Stromal cell of bone marrow (primary cell): ENCODE measurements at places on chromosomes 4 and X.

DNA sequence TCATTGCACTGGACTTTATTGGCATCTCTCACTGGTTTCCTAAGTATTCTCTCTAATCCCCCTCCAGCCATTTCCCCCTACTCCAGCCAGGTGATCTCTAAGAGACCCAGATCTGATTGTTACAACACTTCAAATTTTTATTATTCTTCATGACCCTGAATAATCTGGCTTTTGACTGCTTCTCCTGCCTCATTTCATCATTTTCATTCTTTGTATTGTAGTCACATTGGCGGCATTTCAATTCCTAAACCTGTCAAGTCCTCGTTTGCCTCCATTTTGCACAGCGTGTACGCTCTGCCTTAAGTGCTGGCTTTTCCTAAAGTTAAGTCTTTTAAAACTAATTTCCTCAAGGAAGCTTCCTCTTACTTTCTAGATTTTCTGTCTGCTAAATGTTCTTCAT is 31.6 kb downstream of the UBE2K start:
- no peak for DNase-seq

DNA sequence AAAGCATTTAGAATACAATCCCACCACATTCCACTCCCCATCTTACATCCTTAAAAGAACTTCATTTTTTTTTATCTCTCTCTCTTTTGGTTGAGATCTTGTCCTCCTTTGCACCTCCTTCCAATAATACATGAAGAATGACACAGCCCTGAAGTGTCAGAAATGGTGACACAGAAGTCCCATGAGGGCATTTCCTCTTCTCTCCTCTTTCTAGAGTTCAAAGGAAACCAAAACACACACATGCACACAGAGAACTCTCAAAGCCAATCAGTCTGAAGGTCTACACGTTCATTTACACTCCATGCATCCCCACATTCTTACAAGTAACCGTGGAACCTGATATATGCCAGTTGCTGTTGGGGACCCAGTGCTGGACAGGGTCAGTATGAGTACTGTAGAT is 450.7 kb downstream of the HNRNPD start:
- no peak for DNase-seq

DNA sequence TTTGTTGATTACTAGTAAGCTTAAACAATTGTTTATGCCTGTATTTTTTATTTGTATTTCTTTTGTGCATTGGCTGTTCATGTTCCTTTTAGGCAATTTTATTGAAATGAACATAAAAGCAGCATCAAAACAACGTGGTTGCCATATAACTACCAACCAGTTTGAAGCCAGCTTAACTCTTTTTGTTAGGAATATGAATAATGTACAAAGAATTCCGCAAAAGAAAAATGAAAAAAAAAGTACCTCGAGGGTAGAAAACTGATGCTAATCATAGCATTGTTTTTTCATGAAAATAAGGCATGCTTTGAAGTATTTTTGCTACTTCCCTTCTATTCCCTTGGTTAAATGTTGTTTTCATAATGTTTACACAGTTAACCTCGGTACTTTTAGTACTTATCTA is 1024.0 kb upstream of the SLIT2 start:
- no peak for DNase-seq

DNA sequence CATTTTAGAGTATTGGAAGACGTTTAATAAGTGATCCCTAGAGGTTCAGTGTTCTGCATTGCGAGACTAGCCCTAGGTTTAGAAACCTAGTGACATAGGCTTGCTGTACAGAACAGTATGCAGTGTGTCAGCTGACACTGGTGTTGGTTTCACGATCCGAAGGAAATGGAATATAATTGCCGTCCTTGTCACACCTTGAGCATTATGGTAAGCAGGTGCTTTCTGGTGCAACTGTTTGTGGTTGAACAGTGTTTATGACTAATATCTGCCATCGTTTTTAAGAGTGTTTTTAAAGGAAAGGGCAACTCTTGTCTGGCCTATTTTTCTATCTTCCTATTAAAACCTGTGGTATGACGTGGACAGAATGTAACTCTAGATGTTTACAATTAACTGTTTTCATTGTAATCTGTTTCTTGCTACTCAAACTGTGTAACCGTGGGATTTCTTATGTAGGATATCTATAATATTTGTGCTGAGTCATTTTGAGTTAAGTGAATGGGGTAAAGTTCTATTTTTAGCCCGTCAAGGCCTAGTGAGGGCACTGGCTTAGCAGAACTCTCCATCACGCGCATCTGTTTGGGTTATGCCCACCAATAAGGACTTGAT is 53.8 kb upstream of the TBC1D14 start:
- DNase-seq = no peak

- DNase-seq = peak; percentile 39
These were observed 130.3 kb downstream of the ADGRA3 start for GRCh38 chr4:22385611-22386011.

GRCh38 chr4:159757499-159757898 is 654.6 kb downstream of the RAPGEF2 start:
- no peak for DNase-seq

- no peak for DNase-seq
These were observed 16.4 kb upstream of the ACE2 start for GRCh38 chrX:15617111-15617510.

DNA sequence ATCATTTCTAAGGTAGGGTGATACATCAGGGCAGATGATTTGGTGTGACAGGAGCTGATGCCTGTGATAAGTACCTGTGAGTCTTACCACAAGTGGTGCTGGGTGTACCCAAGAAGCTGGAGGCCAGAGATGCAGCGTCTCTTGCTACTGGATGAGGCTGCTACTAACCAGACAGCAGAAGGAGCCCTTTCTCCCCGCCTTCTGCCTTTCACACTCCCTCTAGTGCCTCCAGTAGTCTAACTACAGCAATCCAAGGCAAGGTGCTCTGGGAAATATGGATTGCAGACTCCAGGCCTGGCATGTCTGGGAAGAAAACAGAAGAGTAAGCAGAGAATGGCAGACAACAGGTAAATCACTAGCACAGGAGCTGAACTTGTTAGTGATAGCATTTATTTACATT is 470.8 kb downstream of the NKX6-1 start:
- DNase-seq = no peak

DNA sequence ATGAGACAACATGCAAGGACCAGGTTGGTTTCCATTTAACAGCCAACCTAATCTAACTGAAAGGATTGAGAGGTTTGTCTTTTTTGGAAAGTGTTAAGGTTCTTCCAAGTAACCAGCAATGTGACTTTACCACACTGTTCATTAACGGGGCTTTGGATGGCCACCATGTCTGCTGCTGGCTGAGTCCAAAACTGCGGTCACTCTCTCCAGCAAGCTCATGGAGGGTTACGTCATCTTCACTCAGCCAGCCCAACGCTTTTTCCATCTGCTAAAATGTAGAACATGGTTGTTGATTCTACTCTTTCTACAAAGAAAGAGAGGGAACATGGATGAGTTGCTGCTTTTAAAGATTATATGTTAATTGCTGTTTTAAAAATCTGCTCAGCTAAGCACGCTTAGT is 11.0 kb downstream of the PKD2 start:
- DNase-seq = peak; percentile 82

DNA sequence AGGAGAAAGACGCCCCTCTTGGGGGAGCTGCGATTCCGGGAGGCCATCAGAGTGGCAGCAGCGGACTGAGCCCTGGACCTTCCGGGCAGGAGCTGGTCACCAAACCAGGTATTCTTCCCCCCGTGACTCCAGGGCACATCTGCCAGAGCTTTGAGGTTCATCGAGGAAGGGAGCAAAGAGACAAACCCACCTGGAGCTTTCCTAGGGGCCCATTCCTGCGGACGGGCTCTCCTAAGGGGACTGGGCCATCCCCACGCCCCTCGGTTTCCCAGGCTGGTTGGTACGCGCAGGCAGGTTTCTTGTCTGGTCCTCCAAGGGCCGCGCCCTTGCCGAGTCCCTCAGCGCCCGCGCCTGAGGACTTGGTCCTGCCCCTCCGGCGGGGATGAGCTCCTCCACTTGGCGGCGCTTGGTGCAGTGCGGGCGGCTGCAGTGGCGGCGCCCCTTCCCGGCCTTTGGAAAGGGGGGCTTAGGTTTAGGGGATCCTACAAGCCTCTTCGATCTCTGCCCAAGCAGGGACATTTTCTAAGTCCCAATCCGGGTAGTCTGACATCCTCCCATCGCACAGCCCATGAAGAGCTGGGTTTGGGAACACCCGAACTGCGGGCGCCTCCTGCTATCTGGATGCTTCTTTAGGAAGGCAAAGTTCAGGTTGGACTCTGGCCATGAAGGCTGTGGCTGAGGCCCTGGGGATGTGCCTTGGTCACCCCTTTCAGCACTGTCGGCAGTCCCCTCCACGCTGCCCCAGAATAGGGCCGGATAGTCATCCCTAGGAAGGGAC is 538 bp downstream of the STBD1 start:
- no peak for DNase-seq

GRCh38 chr4:47032405-47033106 is 1.2 kb downstream of the GABRB1 start:
- DNase-seq = peak; percentile 24

DNA sequence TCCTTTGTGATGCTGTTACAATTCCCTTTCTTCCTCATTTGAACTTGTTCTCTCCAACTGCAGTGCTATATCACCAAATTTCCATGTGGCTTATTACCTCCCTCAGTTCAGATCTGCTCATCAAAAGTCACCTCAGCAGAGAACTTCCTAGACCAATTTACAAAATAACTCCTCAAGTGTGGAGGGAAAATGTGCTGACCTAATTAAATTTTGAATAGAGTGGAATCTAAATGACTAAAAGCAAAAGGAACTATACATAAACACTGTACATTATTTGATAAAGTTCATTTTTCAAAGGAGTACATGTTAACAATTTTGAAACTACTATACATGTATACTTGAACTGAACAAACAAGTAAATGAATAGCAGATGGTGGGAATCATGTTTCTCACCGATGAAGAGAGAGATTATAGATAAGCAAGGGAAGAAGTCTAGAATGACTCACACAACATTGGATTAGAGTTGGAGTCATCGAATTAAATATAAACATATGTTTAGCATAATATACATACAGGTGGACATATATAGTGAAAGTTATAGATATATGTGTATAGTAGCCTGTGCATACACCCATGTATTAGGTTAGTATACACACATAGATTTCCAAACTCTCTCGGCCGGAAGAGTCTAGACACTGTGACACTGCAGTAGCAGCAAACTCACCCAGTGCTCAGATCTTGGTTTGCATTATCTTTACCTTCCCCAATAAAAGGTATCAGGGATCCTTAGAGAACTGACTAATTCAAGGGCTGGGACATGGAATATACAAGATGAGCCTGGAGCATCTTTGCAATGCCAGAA is 318.7 kb downstream of the PCDH18 start:
- DNase-seq = no peak

DNA sequence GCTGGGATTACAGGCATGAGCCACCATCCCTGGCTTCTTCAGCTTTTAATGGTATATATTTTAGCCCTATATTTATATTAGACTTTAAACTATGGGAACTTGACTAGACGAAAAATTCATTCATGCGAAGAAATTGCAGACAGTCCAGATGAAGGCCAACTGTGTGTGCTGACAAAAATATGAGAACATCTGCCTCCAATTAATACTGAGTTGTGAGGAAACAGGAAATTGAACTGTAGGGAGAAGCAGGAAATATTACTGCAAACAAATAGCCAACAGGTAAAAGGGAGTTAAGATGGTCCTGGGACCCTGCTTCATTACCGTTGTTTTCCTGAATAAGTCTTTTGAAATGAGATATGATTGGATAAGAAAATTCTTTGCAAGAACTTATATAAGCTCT is 26.3 kb downstream of the MGARP start:
- no peak for DNase-seq

DNA sequence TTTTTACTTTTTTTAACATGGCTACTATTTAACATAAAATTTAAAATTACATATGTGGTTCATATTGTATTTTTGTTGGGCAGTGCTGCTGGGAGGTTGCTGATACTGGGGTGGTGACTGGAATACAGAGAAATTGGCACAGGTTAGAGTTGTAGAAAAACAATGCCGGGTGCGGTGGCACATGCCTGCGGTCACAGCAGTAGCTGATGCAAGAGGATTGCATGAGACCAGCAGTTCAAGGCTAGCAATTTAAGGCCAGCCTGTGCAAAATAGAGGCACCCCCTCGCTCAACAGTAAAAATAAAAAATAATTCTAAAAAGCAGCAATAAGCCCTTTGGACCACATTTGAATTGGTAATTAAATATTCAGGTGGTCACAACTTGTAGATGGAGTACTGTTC is 11.8 kb upstream of the CPE start:
- no peak for DNase-seq

DNA sequence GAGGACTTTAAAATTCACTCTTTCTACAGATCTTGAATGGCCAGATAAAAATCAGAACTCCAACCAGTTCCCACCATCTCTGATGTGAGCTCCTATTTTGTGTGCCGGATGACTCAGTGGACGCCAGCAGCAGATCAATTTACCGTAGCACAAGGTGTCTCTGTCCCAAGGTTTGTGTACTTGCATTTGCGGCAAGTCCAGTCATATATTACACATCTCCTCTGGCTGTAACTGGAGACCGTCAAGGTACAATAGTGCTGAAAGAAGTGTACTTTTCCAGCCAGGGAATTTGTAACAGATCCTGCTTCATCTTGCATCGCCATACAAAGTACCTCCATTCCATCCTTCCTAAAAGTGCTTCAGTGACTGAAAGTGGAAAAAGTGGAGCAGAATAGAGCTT is 108.2 kb upstream of the SORBS2 start:
- no peak for DNase-seq
